ENCODE measurements at places on chromosomes 7 and 10. TPM values are rescaled to one million over a fixed set of nuclear protein-coding genes. Genes with fewer than 3 reads are reported as not detected.

- DNase-seq: no peak
Measured at GRCh38 chr10:58718596-58718995, 205.9 kb downstream of the BICC1 start.

GRCh38 chr7:216360-217300, 24.3 kb downstream of the FAM20C start:
- DNase-seq: no peak

- DNase-seq: no peak
Measured at GRCh38 chr10:127878475-127879055, 14.2 kb downstream of the CLRN3 start.

DNA sequence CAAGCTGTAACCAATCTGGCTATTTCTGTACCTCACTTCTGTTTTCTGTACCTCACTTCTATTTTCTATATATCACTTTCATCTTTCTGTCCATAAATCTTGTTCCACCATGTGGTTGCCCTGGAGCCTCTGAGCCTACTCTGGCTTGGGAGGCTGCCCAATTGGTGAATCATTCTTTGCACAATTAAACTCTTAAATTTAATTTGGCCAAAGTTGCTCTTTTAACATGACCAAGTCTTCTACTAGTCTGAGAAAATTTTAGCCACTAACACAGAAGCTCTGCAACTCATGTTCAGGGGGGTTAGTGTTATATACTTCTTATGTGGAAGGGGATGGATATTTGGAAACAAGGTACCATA, 503.5 kb downstream of the KIF20B start:
- no peak for DNase-seq

The MRM2 gene
- 35.8 TPM for polyA plus RNA-seq

Data from left renal cortex interstitium (tissue), 4 donors.